Esophagus mucosa (tissue), 1 donor: ENCODE measurements at places on chromosomes 16 and 17. TPM values are rescaled to one million over a fixed set of nuclear protein-coding genes. Genes with fewer than 3 reads are reported as not detected.
A peak's percentile ranks its signal among the peaks of the same experiment; 100 is the strongest.

- peak; percentile 22 for ATAC-seq
Observed at GRCh38 chr17:81926451-81927151, 934 bp downstream of the MAFG start.

DNA sequence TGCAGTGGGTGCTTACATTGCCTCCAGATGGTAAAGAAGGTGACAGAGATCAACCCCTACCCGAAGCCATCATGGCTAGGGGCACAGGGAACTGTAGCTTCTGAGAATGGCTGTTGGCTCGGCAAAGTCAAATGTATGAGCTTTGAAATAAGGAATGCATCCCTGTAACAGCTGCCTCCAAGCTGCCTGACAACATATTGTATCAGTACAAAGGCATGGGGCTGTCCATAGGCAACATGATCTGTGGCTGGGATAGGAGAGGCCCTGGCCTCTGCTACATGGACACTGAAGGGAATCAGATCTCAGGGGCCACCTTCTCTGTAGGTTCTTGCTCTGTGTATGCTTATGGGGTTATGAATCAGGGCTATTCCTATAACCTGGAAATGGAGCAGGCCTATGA, 119.2 kb upstream of the NETO2 start:
- no peak for ATAC-seq

DNA sequence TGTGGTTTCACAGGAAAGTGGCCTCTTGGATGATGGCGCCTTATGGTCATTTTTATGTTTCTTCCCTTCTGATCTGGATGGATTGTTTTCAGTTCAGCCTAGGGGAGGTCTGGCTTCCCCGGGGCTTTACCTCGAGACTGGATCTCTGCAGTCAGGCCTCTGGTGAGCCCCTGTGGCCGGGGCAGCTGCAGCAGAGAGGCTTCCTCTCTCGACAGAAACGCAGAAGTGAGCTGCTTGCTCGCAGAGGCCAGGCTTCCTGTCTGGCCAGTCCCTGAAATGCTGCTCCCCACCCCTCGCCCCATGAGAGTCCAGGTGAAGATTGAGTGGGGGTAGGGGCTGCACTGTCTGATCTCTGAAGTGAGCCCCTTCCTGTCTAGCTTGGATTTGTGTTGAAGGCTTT, 44.0 kb downstream of the PLCG2 start:
- peak; percentile 36 for ATAC-seq

GRCh38 chr16:89895482-89896250, 22.3 kb downstream of the TCF25 start:
- ATAC-seq: no peak

GRCh38 chr17:1031711-1032110, 34.8 kb downstream of the TIMM22 start:
- no peak for ATAC-seq

DNA sequence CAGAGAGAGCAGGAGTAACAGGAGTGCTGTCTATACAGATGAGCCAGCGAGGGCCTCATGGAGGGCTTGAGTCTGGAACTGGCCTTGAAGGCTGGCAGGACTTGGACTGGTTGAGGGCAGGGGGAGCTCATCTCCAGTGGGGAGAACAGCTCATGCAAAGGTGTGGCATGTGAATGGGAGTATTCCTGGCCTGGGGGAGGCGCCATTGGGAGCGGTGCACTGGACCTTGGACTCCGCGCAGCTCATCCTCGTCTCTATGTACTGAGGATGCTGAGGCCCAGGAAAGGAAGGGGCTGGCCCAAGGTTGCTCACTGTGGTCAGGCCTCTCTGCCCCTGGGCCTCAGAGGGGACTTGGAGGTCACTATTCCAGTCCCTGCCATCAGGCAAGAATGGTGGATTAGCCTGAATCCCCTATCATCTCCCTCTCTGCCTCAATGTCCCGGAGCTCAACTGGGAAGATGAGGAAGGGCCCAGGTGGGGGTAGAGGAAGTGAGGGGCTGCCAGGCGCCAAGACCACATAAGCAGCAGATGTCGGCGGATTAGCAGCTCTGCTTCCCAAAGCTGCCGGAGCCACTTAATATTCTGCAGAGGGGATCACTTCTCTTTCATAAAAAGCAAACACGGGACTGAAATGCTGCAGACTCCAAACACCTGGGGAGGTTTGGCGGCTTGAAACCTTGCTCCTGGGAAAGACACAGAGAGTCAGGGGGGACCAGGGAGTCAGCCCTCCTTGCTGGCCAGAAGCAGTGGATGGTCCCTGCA, 88.9 kb downstream of the SDK2 start:
- no peak for ATAC-seq

- peak; percentile 2 for ATAC-seq
Observed at GRCh38 chr17:81301195-81302144, 6.4 kb upstream of the SLC38A10 start.

GRCh38 chr17:78231991-78232858, 794 bp downstream of the TMEM235 start:
- peak; percentile 33 for ATAC-seq

DNA sequence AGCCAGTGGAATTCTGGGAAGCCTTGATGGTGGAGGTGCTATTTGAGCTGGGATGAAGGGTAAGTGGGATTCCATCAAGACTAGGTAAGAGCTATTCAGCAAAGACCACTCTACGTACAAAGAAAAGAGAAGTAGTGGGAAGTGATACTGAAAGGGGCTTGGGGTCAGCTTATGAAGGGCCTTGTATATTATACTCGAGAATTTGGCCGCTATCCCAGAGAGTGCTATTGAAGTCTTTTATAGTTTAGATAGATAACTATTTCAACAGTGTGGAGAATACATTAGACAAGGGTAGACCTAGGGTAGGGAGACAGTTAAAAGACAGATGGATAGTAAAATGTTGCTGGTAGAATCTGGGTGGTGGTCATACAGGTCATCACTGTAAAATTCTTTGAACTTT, 10.3 kb downstream of the DNAH2 start:
- no peak for ATAC-seq

DNA sequence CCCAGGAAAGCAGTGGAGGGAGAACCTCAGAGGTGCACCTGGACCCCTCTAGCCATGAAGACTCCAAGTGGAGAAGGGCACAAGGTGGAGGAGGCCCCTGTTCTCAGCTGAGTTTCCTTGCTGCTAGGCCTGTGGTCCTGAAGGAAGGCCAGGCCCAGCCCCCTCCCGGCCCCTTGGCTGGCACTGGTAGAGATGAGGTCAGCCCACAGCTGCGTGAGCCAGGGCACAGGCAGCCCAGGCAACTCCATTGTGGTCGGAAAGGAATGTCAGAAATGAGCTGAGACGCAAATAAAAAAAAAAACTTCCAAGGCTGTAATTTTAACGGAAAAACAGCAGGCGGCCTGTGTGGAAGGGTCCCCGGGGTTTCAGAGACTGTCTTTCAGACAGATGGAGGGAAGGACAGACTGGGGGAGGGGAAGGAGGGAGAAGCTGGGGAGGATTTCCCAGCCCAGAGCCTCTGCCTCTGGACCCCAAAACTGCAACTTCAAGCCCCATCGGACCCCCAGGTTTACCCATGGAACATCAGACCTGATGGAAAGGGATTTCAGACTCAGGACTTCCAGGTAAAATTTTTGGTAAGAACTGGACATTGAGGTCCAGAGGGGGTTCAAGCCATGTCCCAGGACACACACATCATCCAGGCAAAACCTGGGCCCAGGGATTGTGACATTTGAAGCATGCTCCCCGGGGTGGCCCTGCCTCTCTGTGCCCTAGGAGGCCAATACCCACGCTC, 25.6 kb upstream of the MRPS23 start:
- ATAC-seq: peak; percentile 54

DNA sequence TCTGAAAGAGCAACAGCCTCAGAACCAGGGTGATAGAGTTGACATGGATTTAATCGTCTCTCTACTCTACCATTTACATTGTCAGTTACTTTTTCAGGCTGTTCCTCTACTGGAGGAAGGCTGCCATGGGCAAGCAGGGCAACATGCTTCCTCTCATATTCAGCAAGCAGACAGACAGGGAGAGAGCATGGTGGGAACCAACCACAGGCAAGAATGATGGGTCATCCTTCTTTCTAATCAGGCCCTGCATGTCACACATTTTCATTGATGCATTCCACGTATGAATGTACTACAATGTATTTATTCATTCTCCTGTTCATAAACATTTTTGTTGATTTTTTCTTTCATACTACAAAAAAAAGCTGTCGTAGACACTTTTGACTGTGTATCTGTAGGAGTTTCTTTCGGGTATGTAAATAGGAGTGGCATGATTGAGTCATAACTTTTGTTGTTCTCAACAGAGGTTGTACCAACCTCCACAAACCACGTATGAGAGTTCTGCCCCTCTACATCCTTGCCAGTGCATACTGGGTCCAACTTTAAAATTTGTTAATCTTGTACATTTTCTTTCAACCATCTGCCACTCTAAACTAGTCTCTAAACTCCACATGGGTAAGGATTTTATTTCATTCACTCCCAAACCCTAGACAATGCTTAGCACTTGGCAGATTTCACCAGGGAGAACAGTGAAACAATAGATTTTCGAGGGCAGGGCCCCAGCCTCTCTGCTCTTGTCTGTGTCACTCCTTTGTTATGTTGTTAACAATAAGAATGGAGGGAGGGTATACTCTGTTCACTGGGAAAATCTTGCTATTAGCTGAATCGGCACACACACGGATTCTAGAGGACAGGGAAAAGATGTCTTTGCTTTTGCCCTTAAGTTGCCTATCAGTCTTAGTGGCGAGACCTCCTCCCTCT, 58.7 kb downstream of the CMC2 start:
- peak; percentile 79 for ATAC-seq

GRCh38 chr16:25210758-25211157, 6.0 kb upstream of the AQP8 start:
- ATAC-seq: no peak

DNA sequence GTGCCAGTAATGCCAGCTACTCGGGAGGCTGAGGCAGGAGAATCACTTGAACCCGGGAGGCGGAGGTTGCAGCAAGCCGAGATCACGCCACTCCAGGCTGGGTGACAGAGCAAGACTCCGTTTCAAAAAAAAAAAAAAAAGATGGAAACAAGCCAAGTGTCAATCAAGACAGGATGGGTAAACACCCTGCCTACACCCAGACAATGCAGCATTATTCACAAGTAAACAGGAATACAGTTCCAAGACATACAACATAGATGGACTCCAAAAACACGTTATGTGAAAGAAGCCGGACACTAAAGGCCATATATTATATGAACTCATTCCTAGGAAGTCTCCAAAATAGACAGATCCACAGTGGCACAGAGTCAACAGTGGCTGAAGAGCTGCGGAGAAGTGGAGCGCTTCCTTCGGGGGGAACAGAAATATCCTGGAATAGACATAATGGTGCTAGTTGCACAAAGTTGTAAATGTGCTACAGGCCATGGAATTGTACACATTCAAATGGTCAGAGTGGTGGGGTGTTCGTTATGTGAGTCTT, 33.9 kb downstream of the ANKRD11 start:
- ATAC-seq: no peak

- no peak for ATAC-seq
Observed at GRCh38 chr16:77859493-77860232, 71.3 kb downstream of the VAT1L start.

KCNAB3 gene
- 0.44 TPM for total RNA-seq

TEN1 gene
- 25.5 TPM for total RNA-seq

HAP1 gene
- total RNA-seq: 1.4 TPM

TMEM238L gene
- total RNA-seq: 2.3 TPM

NXPH3 gene
- total RNA-seq: 0.16 TPM
